HEK293T (cell line): ENCODE measurements at places on chromosomes 11 and 22.

GRCh38 chr11:67283481-67283963, 5.6 kb upstream of the ANKRD13D start:
- no peak for DNase-seq

GRCh38 chr11:61954106-61954850, 4.1 kb downstream of the BEST1 start:
- no peak for DNase-seq

DNA sequence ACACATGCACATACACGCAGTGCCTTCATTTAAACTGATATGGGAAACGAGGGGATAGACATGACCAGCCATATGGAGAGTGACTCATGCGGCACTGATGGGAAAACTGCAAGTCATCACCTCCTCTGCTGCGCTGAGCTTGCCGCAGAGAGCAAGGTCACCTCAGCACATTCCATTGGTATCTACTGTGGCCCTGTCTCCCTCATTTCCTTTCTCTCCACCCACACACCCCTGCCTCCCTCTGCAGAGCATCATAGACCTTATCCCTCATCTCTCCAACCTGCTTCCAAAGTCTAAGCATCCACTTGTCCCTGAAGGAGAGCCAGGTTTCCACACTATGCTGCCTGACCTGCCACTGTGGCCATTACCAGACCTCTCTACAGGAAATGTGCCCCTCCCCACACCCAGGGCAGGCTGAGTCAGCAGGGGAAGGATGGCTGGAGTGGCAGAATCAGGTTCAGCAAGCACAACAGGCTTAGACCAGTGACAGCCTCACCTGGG, 116.9 kb upstream of the SNX19 start:
- no peak for DNase-seq

- DNase-seq = peak; percentile 38
Observed at GRCh38 chr11:35618497-35619115, 346 bp downstream of the FJX1 start.

- no peak for DNase-seq
Observed at GRCh38 chr11:57772562-57772961, 11.0 kb downstream of the CTNND1 start.

GRCh38 chr11:46280706-46281105, 3.2 kb downstream of the CREB3L1 start:
- DNase-seq = no peak

- DNase-seq = no peak
Observed at GRCh38 chr11:17098658-17099057, 21.2 kb upstream of the RPS13 start.

GRCh38 chr22:37054056-37054395, 2.5 kb downstream of the KCTD17 start:
- DNase-seq = no peak

DNA sequence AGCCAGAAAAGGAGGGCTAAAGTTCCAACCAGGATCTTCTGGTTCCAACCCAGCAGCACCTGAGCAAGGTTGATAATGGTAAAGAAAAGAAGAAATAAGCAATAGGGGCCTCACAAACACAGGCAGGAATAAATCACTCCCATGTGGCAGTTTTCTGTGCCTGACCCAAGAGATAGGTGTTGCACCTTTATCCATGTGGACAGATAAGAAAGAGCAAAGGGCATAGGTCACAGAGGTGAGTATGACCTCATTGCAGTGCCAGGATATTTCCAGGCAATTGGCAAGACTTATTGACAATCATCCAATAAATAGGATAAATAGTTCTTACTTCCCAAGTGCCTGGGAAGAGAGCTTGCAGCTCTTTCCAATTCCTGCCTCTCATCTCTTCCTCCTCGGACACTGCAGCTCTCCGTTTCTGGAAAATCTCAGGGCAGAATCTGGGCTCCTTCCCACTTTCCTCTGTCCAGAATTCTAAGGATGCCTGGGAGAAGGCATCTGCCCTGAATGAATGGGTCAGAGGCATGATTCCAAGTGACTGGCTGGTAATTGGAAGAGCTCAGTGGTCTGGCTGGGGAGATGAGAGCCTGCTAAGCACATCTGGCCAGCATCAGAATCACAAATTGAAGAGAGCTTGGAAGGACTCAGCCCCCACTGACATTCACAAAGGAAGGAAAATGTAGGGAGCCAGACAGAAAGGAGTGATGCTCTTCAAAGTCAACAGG, 14.5 kb upstream of the LRRC55 start:
- no peak for DNase-seq

- no peak for DNase-seq
Observed at GRCh38 chr11:125481531-125481930, 14.5 kb downstream of the FEZ1 start.

GRCh38 chr22:35883031-35883620, 145.5 kb downstream of the RBFOX2 start:
- DNase-seq = no peak

GRCh38 chr11:36092314-36093030, 148.6 kb downstream of the LDLRAD3 start:
- no peak for DNase-seq

GRCh38 chr22:18977824-18978425, 41.8 kb upstream of the PRODH start:
- DNase-seq = no peak

GRCh38 chr11:1028291-1028540, 8.3 kb downstream of the MUC6 start:
- no peak for DNase-seq

GRCh38 chr22:49955581-49956417, 4.8 kb upstream of the PIM3 start:
- no peak for DNase-seq

DNA sequence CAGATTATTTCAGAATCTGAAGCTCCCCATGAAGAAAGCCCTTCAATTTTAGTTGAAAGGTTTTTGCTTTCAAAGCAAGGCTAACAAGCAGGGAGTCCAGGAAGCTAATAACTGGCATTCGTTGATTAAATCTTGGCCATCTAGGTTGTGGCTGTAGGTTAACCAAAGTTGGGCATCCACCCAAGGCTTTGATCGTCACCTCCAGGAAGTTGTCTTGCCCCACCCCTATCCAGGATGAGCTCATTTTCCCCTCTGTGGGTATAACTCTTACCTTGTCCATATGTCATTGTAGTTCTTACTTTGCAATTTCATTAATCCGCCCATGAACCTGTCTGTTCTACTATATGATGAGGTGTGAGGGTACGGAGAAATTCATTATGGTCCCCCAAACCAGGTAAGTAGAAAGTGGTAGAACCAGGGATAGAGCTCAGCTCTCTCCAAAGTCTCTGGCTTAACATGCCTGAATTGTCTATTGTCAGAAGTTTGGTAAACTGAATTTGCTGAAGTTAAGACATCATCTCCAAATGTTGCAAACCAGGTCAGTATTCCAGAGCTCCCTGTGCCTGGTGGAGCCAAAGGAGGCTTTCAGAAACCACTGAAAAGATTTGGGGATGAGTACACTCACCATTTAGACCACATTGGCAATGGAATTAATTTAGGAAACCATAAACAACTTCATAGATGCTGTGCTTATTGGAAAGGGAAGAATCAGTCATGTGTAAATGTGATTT, 97.1 kb downstream of the CD44 start:
- no peak for DNase-seq

DNA sequence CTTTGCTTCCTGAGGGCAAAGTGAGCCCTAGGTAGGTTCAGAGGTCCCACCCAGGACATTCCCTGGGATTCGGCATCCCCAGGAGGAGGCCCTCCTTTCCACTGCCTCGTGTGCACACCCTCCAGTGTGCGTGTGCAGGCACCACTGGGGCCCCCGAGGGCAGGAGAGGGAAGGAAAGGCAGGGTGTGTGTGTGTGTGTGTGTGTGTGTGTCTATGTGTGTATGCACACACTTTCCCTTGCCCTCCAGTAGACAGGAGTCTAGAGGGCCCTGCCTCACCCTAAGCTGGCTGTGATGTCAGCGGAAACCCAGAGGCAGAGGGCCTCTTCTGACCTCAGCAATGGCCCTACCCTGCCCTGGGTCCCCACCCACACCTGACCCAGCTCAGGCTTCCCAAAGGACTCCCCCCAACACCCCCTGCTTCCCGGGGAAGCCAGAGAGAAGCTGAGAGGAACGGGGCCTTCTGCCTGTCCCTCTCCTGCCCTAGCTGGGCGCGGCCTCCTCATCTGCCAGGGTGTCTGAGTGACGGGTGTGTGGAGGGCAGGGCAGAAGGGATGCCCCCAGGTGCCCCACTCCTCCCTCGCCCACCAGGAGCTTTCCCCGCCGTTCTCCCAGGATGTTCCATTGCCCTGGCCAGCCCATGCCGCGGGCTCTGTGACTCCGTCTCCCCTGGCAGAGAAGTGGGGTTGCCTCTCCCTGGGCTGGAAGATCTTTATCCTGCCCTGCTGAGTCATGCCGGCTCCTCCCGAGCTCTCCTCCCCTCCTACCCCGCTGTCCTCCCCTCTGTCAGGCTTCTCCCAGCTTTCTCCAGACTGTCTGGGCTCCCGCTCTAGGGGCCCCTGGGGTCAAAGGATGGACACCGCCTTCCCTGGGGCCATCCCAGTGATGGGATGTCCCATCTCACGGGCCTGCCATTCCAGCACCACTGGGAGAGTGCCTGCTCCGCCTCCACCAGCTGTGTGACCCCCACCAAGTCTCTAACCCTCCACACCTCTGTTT, 6.0 kb upstream of the CLCF1 start:
- no peak for DNase-seq

GRCh38 chr22:19143212-19143611, 1.2 kb downstream of the ESS2 start:
- DNase-seq = no peak

DNA sequence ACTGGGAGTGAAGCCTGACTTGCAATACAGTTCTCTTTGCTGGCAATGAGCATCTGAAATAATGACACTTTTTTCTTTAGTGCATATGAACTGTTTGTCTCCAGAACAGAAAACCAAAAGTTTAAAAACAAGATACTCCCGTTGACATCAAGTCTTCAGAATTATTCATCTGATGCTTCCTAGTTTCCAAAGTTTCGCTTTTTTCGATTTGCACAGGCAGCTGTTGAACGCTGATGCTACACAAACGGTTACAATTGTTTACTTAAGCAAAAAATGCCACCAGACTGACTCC, 612 bp upstream of the BIRC2 start:
- DNase-seq = no peak

- DNase-seq = no peak
Observed at GRCh38 chr11:122339436-122340060, 223.5 kb upstream of the BLID start.

- DNase-seq = no peak
Observed at GRCh38 chr22:37621352-37621860, 12.8 kb downstream of the GGA1 start.
